ENCODE measurements at places on chromosomes 5 and 9.

GRCh38 chr9:18865542-18865941, 167.5 kb downstream of the SAXO1 start:
- DNase-seq, result no peak

DNA sequence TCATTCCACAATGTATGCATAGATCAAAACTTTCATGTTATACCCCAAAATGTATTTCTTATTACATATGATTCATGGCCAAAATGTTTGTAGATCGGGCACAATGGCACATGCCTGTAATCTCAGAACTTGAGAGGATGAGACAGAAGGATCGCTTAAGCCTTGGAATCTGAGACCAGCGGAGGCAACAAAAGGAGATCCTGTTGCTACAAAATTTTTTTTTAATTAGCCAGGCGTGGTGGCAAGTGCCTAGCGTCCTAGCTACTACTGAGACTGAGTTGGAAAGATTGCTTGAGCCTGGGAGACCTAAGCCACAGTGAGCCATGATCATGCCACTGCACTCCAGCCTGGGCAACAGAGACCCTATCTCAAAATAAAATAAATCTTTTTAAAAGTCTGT, 89.9 kb downstream of the MAPKAP1 start:
- no peak for DNase-seq

DNA sequence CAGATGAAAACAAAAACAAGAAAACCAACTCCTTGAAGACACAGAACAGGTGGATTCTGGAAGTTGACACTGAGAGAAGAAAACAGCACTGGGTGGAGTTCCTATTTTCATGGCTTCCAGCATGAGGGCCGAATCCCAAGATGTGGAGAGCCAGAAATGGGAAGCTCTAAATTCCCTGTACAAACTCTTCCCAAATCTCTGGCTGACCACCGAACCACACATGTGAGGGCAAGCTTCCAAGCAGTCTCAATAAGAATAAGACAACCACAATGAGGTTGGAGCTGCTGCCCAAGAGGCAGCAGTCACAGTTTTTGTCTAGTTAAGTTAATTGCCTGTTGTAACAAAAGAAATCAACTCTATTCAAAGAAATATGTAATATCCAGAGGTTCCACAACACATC, 339.3 kb upstream of the SLC30A5 start:
- DNase-seq, result no peak

- no peak for DNase-seq
These were observed 13.8 kb upstream of the LHX2 start for GRCh38 chr9:123997665-123998277.

GRCh38 chr5:176535664-176536131, 1.5 kb downstream of the RNF44 start:
- no peak for DNase-seq

DNA sequence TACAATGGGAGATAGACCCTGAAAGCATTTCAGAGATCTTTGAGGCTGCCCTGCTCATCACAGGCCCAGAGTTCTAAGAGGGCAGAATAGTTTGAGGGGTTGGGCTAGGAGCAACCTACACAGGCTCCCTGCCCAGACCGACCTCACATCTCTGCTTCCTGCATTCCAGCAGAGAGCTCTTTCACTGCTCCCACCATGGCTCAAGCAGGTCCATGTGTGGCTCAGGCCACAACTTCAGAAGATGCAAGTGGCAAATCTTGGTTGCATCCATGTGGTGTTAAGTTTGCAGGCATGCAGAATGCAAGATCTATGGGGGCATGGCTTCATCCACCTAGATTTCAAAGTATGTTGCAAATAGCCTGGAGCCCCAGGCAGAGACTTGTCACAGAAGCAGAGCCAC, 39.0 kb downstream of the GDA start:
- no peak for DNase-seq

- DNase-seq, result no peak
These were observed 464.0 kb upstream of the TUSC1 start for GRCh38 chr9:26142201-26142600.

DNA sequence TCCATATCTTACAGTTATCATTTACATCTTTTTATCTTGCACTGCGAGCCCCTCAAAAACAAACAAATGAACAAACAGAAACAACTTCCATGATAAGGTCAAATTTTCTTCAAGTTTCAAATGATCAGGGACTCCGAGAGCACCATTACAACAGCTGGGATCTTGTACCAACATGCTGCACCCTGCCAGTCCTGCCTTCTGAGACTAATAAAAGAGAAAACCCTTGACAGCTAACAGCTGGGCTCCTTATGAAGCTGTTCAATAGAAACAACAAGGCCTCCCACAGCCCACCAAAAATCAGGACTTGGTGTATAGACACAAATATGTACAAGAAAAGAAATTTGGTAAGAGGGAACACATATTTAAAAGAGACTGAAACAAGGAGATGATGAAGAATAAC, 985.3 kb upstream of the DMAC1 start:
- DNase-seq, result no peak

GRCh38 chr9:5896863-5897262, 6.2 kb downstream of the MLANA start:
- no peak for DNase-seq

Data from CD4-positive, alpha-beta T cell treated with Interleukin-6 at 100 ng/mL for 8 hours (primary cell).